ENCODE measurements at places on chromosomes 1 and 21.

DNA sequence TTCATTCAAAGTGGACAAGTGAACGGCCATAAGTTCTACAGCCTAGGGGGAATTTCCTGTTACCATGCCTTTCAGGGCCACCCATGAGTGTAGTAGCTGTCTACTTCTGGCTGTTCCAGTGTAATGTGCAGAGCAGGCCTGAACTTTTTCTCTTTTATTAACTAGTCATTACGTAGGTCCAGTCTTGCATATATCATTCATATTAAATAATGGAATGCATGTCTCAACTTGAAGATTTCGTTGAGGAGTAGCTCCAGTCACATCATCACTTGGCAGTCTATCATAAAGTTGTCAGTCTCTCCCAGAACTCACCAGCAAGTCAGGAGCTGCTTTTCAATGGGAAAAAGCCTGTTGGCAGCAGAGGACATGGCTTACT lies 12.0 kb upstream of the GIPC2 start:
- DNase-seq, result no peak

GRCh38 chr1:186577216-186577615 lies 103.0 kb downstream of the PTGS2 start:
- DNase-seq, result no peak

DNA sequence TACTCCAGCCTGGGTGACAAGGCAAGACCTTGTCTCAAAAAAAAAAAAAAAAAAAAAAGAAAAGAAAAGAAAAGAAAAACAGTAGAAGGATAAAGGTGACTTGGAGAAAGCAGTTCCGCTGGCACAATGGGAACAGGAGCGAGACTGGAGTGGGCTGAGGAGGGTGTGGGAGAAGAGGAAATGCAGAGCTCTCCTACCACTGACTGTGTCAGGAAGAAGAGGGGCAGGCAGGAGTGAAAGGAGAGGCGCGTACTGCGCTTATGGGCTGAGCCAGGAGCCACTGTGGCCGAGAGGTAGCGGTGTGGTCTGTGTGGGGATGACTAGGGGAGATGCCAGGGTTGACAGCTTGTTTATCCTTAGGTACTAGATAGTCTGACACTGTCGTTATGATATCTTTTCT lies 6.4 kb upstream of the PROK1 start:
- DNase-seq, result no peak

- no peak for DNase-seq
Measured at GRCh38 chr1:203349773-203350524, 973 bp downstream of the FMOD start.
